ENCODE measurements at places on chromosomes 7 and 10. TPM values are rescaled to one million over a fixed set of nuclear protein-coding genes. Genes with fewer than 3 reads are reported as not detected.

- peak; percentile 96 for DNase-seq
- peaks cover 32% of the 10 kb centered on the region for H3K27me3 ChIP-seq
- peaks cover 24% of the 10 kb centered on the region for H3K4me1 ChIP-seq
- no peak within 1 kb of the TSS for H3K27ac ChIP-seq
Observed at GRCh38 chr10:102241444-102242117, at the start of gene PITX3. Gene PITX3 (minus strand): TSS chr10:102241512. CDS start chr10:102232080, 9,432 bp downstream.

- H3K27ac ChIP-seq: no peak overlapping the region
- no peak overlapping the region for H3K4me3 ChIP-seq
- no peak for DNase-seq
- no peaks in the 10 kb centered on the region for H3K36me3 ChIP-seq
- H3K4me1 ChIP-seq: no peaks in the 10 kb centered on the region
Observed at GRCh38 chr7:13945670-13946069, 43.8 kb downstream of the ETV1 start.

DNA sequence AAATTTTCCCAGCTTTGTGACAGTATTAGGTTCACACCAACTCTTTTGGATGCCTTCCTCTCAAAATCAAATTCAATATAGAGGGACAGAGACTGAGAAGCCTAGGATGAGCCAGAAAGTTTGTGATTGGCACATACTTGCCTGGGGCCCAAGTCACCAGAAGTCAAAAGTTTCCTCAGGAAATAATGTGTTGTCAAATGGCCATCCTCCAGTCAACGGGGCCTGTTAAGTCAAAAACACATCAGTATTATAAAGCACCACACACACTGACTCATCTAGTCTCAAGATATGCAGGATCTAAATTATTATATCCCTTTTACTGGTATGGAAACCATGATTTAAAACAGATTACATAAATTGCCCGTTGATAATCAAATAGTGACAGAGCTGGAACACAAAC lies 158.1 kb downstream of the AHR start:
- H3K4me1 ChIP-seq: no peaks in the 10 kb centered on the region
- no peaks in the 10 kb centered on the region for H3K27me3 ChIP-seq
- no peaks in the 10 kb centered on the region for H3K36me3 ChIP-seq
- DNase-seq: no peak
- no peak overlapping the region for H3K4me3 ChIP-seq

DNA sequence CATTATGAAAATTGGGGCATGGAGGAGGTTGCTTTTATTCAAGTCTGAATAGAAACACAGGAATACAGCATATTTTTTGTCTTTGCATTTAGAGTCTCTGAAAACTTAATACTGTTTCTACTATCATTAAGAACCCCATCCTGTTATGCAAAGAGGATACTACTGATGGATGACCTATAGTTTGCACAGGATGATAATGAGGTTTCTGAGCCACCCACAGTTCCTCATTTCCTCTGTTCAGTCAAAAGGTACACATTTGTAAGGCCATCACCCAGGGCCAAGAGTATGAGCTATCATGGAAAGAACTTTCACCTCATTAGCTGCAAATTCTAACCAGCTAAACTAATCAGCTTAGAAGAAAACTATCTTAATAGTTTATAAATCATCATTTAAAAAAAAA lies 213.0 kb upstream of the CHRM2 start:
- no peak overlapping the region for H3K27ac ChIP-seq
- no peak for DNase-seq
- H3K4me1 ChIP-seq: no peaks in the 10 kb centered on the region
- no peak overlapping the region for H3K4me3 ChIP-seq

- no peak overlapping the region for H3K4me3 ChIP-seq
- H3K4me1 ChIP-seq: peaks cover 9% of the 10 kb centered on the region
- H3K27ac ChIP-seq: no peak overlapping the region
- H3K36me3 ChIP-seq: no peaks in the 10 kb centered on the region
- no peaks in the 10 kb centered on the region for H3K27me3 ChIP-seq
Observed at GRCh38 chr7:112390167-112390566, 60.1 kb upstream of the IFRD1 start.

GRCh38 chr10:21458126-21458871 lies 67.2 kb downstream of the SKIDA1 start:
- no peak overlapping the region for H3K4me3 ChIP-seq
- no peaks in the 10 kb centered on the region for H3K36me3 ChIP-seq
- H3K4me1 ChIP-seq: no peaks in the 10 kb centered on the region
- peaks cover 5% of the 10 kb centered on the region for H3K27me3 ChIP-seq

DNA sequence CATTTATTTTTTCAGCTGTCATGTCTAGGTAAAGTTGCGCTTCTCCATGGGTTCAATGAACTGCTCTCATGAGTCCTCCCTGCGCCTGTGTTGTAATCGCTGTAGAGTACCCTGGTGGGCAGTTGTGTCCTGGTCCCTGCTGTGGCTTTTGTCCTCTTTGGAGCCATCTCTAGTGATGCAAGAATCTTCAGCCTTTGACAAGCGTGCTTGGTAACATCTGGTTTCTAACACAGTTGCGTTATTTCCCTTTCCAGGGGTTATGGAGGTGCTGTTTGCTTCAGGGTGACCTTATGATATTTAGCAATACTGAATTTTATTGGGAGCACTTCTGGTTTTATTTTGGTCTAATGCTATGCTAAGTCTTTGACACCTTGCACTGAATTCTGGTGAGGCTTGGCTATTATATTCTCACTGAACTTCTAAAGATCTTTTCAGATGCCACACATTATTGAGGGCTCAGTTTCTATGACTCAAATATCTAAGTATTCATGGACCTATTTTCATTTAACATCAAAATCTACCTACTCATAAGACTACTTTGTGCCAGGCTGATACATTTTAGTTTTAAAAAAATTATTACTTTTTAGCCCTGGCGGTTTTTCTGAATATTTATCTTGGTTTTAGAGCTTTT lies 88.6 kb downstream of the FANK1 start:
- no peaks in the 10 kb centered on the region for H3K36me3 ChIP-seq
- no peak for DNase-seq
- H3K27ac ChIP-seq: no peak overlapping the region

GRCh38 chr7:106283831-106284713 lies 711 bp downstream of the NAMPT start:
- peaks cover 52% of the 10 kb centered on the region for H3K4me1 ChIP-seq
- peak overlapping the region; percentile 94 for H3K4me3 ChIP-seq
- peak; percentile 67 for DNase-seq
- H3K36me3 ChIP-seq: peaks cover 57% of the 10 kb centered on the region

Gene WEE2
- not detected for total RNA-seq

GRCh38 chr10:102994531-102995295 lies 76.6 kb downstream of the CNNM2 start:
- DNase-seq: no peak
- no peak overlapping the region for H3K4me3 ChIP-seq
- no peak overlapping the region for H3K27ac ChIP-seq
- H3K27me3 ChIP-seq: no peaks in the 10 kb centered on the region

Gene PRSS2
- total RNA-seq: not detected

GRCh38 chr10:63653747-63654146 lies 132.5 kb downstream of the REEP3 start:
- DNase-seq: no peak
- H3K4me3 ChIP-seq: no peak overlapping the region
- H3K27ac ChIP-seq: peak overlapping the region; percentile 31

Gene SLC12A9
- 15.6 TPM for total RNA-seq

DNA sequence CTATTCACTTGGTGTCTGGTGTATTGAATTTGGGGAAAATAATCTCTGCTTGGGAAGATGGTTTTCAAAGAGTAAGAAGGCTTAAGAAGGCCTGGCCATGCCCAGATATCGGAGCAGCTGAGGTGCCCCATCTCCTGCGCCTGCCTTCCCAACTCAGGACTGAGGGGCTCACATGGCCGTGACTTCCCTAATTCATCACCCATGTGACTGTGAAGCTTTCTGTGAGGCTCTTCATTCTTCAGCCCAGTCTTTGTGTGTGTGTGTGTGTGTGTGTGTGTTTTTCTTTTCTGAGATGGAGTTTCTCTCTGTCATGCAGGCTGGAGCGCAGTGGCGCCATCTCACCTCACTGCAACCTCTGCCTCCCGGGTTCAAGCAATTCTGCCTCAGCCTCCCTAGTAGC lies 53.2 kb downstream of the PROSER2 start:
- peaks cover 15% of the 10 kb centered on the region for H3K4me1 ChIP-seq
- H3K4me3 ChIP-seq: no peak overlapping the region
- H3K27me3 ChIP-seq: peaks cover 5% of the 10 kb centered on the region
- H3K36me3 ChIP-seq: no peaks in the 10 kb centered on the region
- H3K27ac ChIP-seq: no peak overlapping the region
- no peak for DNase-seq

Gene ALOX5
- 0.26 TPM for total RNA-seq

DNA sequence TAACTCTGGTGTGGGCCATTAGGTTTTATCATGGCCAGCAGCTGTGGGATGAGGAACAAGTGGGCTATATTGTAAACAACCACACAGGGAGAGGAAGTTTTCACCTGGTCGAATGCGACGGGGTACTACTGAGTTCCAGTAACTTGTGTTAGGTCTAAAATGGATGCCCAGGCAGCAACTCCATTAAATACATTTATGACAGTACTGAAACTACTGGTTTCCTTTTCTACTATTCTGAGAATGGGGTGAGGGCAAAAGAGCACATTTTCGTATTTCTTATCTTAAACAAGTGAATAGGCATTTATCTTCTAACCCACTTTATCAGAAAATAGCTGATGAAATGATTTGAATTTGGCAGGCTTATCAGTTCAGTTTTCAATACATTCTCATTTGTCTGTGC lies 109.7 kb downstream of the C1GALT1 start:
- H3K4me3 ChIP-seq: no peak overlapping the region
- H3K36me3 ChIP-seq: no peaks in the 10 kb centered on the region
- peaks cover 4% of the 10 kb centered on the region for H3K4me1 ChIP-seq
- no peaks in the 10 kb centered on the region for H3K27me3 ChIP-seq
- no peak for DNase-seq

Gene ZRANB1
- 10.4 TPM for total RNA-seq

- H3K36me3 ChIP-seq: no peaks in the 10 kb centered on the region
- peaks cover 15% of the 10 kb centered on the region for H3K27me3 ChIP-seq
- H3K4me3 ChIP-seq: peak overlapping the region; percentile 56
- peaks cover 23% of the 10 kb centered on the region for H3K4me1 ChIP-seq
- DNase-seq: peak; percentile 7
- H3K27ac ChIP-seq: peak overlapping the region; percentile 68
Observed at GRCh38 chr7:123824754-123825067, 20.3 kb upstream of the HYAL4 start.

DNA sequence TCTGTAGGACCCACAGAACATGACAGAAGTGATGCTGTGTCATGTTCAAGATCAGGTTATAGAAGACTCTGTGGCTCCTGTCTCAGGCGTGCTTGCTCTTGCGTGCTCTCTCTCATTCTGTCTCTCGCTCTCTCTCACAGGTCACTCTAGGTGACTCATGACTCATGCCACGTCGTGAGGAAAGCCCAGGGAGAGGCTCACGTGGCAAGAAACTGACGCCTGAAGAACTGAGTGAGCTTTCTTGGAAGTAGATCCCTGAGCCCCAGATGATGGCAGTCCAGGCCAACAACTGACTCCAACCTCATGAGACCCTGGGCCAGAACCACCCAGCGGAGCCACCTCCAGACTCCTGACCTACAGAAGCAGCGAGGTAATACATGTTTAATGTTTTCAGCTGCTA lies 103.3 kb downstream of the DNMBP start:
- H3K4me3 ChIP-seq: no peak overlapping the region
- H3K4me1 ChIP-seq: no peaks in the 10 kb centered on the region

Gene ASB13
- 9.8 TPM for total RNA-seq

DNA sequence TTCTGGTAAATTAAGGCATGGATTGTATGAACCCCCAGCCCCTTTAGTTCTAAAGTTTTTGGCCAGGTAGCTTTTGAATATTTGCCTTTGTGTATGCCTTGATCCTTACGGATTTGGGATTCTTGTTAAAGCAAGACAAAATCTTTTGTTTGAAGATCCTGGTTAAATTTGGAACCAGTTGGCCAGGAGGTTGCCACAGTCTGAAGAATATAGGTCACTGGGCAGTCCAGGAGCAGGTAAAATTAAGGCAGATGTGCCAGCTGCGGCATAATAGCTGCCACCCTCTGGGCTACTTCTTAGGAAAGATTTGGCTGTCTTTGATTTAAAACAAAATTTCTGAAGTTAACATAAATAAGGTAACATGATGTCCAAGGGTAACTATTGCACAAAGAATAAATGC lies 192.3 kb downstream of the SUGCT start:
- H3K27me3 ChIP-seq: no peaks in the 10 kb centered on the region
- H3K4me3 ChIP-seq: no peak overlapping the region
- no peak overlapping the region for H3K27ac ChIP-seq
- H3K4me1 ChIP-seq: no peaks in the 10 kb centered on the region

DNA sequence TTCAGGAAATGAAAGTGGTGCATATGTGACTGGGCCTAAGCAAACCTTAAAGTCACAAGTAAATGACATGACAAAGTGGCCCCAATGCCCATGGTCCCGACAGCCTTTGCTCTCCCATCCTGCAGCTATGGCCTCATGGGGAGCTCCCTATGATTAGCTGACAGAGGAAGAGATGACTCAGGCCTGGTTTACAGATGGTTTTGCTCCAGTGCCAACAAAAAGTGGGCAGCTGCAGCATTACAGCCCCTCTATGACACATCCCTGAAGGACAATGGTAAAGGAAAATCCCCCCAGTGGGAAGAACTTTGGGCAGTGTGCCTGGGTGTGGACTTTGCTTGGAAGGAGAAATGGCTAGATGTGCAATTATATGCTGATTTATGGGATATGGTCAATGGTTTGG lies 105.1 kb upstream of the ADCY1 start:
- DNase-seq: no peak
- H3K4me3 ChIP-seq: no peak overlapping the region
- H3K4me1 ChIP-seq: no peaks in the 10 kb centered on the region

Gene EMX2
- not detected for total RNA-seq

DNA sequence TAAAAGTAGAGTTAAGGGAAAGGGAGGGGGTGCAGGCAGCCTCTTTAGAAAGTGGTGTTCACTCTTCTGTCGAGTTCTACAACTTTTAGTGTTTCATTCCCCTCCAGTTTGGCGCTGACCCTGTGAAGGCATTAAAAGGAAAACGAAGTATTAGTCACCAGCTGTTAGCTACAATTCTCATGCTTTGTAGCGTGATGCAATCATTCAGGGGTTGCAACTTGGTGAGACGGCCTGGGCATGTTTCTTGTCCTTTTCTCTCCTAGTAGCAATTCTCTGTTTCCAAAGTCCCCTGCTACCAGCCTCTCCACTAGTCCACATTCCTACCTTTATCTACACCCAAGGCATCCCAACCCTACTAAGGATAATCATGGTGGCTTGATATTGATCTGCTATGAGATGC lies 33.7 kb upstream of the DGKI start:
- H3K27ac ChIP-seq: no peak overlapping the region
- H3K4me1 ChIP-seq: peaks cover 18% of the 10 kb centered on the region
- H3K4me3 ChIP-seq: no peak overlapping the region
- H3K36me3 ChIP-seq: peaks cover 52% of the 10 kb centered on the region
- H3K27me3 ChIP-seq: no peaks in the 10 kb centered on the region

Gene SORBS1
- 0.69 TPM for total RNA-seq

Gene GRM3
- total RNA-seq: not detected

Gene SORCS1
- total RNA-seq: not detected

DNA sequence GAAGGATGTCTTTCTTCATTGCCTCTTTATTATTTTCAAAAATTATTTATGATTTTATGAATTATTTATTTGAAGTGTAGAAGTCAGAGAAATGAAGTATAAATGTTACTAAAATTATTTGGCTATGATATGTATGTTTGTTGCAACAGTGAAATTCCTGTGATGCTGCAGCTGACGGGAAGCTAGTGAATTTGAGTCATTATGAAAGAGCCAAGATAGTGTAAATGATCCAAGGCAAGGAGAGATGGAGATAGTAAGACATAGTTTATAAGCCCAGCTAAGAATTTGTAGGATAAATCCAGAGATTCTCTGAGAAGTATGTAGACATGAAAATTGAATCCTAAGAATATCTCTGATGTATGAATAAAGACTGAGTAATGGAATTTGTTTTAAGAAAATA lies 30.8 kb downstream of the CASD1 start:
- DNase-seq: no peak
- H3K27me3 ChIP-seq: no peaks in the 10 kb centered on the region
- H3K27ac ChIP-seq: no peak overlapping the region
- H3K36me3 ChIP-seq: peaks cover 14% of the 10 kb centered on the region

Gene VGF
- total RNA-seq: 0.09 TPM
